ENCODE measurements at places on chromosomes 2 and 18.

GRCh38 chr2:182897137-182897536 is 30.7 kb upstream of the FRZB start:
- DNase-seq: no peak

- no peak for DNase-seq
Measured at GRCh38 chr2:130818809-130819208, 17.9 kb upstream of the ARHGEF4 start.

DNA sequence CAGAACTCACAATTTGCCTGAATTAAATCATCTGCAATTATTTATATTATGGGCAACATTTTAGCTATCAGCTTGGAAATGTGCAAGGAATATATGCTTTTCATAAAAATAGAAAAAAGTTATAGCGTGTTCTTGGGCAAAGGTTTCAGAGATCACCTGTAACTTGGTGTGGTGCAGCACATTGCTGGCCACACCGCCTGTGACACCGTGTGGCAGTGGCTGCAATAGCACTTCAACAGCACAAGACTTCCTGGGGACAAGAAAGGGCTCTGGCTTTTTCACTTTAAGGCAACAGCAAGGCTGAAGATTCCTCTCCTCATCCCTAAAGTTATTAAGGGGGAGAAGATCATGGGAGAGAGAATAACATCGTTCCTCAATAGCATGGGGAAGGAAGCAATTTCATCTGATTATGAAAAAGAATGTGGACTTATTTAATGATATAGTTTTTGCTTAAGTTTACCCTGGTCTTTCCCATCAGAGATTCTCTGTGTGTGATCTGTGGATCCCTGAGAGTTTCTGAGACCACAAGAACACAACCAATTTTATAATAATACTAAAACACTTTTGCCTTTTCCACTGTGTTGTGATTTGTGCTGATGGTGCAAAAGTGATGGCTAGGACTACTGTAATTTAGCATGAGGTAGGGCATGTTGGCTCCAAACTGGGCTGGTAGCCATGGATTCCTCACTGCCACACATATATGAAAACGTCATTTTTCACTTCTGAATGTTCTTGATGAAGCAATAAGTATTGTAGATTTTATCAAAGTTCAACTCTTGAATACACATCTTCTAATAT is 15.0 kb upstream of the SERPINB3 start:
- no peak for DNase-seq

DNA sequence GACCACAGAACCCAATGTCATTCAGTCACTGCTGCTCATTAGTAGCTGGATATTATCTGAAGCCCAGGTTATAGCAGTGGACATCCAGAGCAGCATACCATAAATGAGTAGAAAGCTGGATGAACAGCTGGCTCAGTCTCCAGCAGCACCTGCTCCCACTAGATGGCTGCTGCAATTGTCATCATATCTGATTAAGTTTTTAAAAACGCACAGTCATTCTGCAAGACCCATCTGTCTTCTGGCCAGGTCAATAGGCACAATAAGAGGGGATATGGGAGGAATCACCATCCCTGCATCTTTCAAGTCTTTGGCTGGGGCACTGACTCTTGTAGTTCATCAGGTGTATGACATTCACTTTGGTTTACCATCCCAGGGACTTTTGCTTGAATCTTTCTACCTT is 55.1 kb upstream of the XDH start:
- no peak for DNase-seq

GRCh38 chr2:233100192-233100998 is 40.3 kb downstream of the INPP5D start:
- DNase-seq: no peak

GRCh38 chr2:7994397-7994951 is 687.4 kb upstream of the ID2 start:
- DNase-seq: no peak

DNA sequence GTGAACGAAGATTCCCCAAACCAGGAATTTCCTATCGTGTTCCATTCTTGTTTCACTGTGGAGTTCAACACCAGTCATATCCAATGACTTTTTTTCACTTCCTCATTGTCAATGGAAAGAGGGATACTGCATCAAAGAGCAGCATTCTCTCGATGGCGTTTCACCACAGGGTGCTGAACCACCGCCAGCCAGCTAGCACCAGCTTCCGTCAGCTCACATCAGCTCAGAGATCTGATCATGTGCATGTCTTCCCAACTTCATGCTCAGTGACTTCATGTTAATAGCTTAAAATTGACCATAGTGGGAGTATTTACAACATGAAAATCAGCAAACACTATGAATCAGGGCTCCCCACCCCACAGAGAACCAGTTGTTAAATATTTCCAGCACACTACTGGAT is 359.9 kb downstream of the TNS1 start:
- DNase-seq: no peak

GRCh38 chr2:114684403-114684802 is 242.0 kb downstream of the DPP10 start:
- no peak for DNase-seq

DNA sequence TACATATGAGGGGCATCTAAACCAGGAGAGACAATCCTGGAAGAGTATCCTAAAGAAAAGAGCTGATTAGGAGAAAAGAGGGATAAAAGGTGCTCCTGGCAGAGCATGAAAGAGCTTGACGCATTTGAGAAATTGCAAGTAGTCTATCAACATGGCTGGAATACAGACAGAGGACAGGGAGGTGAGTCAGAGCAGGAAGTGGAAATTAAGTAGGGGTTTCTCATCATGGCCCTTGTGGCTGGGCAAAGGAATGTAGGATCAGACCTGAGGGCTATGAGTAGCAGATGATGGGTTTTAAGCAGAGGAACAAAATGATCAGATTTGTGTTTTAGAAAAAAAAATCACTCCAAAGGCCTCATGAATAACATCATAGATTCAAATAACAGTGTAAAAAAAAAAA is 49.2 kb upstream of the UGP2 start:
- DNase-seq: no peak

GRCh38 chr2:240624950-240625621 is at the start of gene GPR35:
GPR35 (plus strand) TSS chr2:240625480; CDS start chr2:240629953, 4,473 bp downstream.
- peak; percentile 17 for DNase-seq

DNA sequence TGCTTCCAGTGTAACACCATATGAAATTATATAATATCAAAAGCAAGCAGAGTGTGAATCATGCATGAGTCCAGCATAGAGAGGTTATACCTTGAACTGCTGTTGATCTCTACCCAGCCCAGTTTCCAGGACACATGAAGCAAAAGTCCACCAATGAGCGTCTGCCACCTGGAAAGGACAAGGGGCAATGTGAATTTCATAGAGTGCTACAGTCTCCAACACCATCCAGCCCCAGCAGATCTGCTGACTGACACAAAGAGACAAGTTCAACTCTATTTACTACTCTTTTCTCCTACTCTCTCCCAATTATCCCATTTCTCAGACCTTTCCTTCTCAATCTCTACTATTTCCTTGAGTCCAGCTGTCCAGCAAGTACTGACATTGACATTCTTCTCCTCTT is 31.8 kb upstream of the RIOK3 start:
- no peak for DNase-seq

GRCh38 chr2:96773922-96774321 is 13.2 kb downstream of the CNNM4 start:
- no peak for DNase-seq

DNA sequence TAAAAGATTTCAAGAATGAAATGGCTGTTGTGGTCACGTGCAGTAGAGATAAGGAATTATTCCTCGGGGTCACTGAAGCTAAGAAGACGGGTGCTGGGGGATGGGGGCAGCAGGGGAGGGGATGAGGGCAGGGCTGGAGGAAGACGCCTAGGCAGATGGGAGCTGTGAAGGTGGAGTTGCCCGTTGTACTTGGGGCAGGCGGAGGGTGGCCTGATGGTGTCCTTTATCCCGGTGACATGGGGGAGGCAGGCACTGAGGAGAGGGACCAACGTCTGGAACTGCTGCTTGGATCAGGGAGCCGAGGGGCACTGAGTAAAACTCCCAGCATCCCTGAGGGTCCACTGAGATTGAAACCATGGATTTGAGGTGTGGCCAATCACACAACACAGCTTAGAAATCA is 64.9 kb downstream of the ZCCHC2 start:
- no peak for DNase-seq

DNA sequence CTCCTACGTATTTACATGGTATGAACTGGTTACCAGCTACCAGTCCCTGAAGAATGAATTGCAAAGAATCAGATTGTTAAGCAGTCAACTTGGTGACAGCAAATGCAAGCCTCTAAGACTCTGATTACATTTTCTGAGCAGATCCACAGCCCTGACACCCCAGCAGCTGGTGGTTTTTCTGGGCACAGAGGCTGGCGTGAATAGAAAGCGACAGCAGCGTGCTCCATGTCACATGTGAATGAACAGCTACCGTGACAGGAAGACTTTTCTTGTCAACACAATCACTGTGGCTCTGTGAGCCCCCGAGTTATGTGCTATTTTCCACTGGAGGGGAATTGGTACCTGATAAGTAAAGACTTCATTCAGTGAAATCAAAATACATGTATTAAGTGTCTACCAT is 93.2 kb upstream of the CBLN2 start:
- DNase-seq: no peak

- DNase-seq: no peak
Measured at GRCh38 chr18:31230495-31230894, 67.8 kb upstream of the DSC1 start.

GRCh38 chr2:9472511-9472910 is 1.8 kb upstream of the IAH1 start:
- DNase-seq: no peak

DNA sequence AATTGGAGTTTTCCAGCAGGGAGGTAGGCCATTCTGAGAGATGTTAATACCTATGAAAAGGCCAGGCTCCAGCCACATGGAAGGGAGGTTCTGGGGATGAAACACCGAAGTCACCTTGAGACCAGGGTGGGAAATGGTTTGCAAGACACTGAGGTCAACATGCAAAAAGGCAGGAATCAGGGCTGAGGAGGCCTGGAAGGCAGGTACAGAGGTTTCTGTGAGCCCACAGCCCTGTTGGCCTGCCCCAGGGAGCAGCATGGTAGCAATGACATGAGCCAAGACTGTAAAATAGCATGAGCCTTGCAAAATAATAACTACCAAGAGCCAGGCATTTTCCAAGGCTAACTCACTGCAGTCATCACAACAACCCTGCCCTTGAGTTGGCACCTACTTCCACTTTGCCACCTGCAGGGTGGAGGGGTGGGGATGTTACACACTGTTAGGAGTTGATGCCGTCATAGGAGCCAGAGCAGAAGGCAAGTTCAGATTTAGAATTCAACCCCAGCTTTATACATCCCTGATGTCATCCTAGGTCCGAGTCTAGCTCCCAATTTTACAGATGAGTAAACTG is 61.3 kb downstream of the ZBTB7C start:
- DNase-seq: no peak

GRCh38 chr2:158795195-158795924 is at the start of gene DAPL1:
DAPL1 (plus strand) TSS chr2:158795317; CDS start chr2:158795373, 56 bp downstream.
- DNase-seq: no peak

- DNase-seq: no peak
Measured at GRCh38 chr2:149652926-149653325, 65.4 kb upstream of the MMADHC start.

- DNase-seq: no peak
Measured at GRCh38 chr2:241584436-241584835, 25.9 kb downstream of the BOK start.

DNA sequence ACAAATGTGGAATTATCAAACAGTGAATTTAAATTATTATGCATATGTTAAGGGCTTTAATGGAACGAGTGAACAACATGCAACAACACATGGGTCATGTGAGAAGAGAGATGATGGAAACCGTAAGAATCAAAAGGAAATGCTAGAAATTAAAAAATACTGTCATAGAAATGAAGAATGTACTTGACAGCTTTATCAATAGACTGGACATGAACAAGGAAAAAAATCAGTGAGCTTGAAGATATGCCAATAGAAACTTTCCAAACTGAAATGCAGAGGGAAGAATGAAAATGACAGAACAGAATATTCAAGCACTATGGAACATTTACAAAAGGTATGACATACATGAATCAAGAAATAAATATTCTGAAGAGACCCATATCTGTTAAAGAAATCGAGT is 117.7 kb upstream of the KCNJ3 start:
- DNase-seq: no peak

- DNase-seq: no peak
Measured at GRCh38 chr2:88747990-88748389, 56.5 kb downstream of the RPIA start.

DNA sequence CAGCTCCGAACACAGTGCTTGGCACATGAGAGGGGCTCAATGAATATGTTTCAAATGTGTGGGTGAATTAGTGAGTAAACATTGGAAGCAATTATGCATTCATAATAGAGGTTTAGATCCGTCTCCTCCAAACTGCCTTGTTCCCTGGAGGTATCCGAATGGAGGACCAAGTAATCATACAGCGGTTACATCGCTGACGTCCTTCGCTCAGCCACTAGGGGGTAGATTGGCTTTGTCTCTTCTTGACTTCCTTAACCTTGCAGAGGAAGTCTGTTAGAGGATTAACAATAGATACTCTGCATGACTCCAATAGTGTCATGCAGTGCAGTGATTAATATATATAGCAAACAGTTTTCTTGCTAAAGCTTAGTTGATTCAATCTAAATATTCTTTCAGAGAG is 517.0 kb downstream of the PTPRM start:
- peak; percentile 14 for DNase-seq

DNA sequence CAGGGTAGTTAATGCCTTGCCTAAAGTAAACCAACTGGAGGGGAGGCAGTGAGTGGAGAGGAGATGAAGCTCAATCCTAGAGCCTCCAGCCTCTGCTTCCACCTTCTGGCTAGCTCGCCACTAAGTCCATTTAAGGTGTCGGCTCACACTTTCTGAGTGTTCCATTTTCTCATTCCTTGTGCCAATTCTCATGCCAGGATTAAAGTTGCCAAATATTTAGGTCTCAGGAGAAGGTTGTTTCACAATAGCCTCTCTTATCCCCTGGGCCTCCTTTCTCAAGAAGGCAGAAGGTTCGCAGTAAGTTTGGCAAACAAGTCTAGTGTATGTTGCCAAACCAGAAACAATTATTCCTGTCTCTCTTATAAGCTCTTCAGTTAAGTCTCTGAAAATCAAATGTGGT is 57.2 kb downstream of the TACR1 start:
- DNase-seq: no peak

- no peak for DNase-seq
Measured at GRCh38 chr2:43329637-43330036, 103.2 kb upstream of the ZFP36L2 start.

DNA sequence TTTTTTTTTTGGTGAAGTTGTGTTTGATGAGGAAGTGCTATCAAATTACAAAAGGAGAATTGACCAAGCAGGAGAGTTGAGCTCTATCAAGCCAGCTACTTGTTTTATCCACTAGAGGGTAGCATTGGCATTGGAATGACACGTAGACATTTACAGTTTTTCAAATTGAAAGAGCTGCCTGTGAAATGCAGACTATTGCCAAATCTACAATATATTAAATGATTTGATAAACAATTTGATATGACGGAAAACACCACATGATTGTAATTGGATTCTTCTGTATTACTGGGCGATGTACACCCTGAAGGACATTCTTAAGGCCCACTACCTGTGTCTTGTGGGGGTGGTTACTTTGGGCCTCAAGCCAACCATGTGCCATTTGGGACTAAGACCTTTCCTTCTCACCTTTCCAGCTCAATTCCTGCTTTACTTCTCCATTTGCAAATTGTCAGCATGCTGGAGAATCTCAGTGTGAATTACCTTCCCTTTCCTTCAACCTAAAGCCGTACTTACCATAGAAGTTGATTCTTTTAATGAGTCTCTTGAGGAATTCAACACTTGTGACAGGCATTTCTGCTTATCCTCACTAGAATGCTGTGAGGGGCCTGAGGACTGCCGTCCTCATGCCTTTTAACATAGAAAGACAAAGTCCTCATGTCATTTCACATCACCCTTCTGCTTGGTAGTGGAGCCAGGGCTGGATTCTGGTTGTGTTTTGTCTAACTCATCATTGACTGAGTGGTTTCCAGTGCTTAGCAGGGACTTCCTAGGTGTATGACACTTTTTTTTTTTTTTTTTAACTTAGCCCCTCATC is 134.8 kb upstream of the THUMPD2 start:
- DNase-seq: no peak
